ENCODE measurements at places on chromosomes 11 and 22.

GRCh38 chr22:48182846-48183805 is 1420.7 kb downstream of the TBC1D22A start:
- no peak for DNase-seq

DNA sequence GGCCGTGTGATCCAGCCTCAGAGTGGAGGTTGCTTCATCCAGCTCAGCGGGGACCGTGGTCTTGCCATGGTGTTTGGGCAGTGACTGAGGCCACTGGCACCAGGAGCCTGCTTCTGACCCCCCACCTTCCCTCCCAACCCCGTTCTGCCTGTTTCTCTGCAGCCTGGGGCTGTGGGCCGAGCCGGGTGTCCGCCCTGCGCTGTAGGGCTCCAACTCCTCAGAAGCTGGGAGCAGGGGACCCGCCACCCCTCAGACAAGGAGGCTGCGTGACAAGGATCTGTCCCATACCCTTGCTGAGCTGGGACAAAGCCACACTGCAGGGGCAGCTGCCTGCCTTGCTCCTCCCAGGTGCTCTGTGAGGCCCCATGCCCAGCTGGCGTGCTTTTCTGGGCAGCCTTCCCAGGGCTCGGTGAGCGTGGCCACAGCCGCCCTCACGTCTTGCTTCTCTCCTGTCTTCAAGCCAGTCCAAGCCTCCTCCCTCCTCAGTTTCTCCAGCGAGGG is 11.7 kb upstream of the ARFGAP3 start:
- DNase-seq = no peak

GRCh38 chr11:116687458-116688201 is 85.2 kb downstream of the BUD13 start:
- DNase-seq = no peak

DNA sequence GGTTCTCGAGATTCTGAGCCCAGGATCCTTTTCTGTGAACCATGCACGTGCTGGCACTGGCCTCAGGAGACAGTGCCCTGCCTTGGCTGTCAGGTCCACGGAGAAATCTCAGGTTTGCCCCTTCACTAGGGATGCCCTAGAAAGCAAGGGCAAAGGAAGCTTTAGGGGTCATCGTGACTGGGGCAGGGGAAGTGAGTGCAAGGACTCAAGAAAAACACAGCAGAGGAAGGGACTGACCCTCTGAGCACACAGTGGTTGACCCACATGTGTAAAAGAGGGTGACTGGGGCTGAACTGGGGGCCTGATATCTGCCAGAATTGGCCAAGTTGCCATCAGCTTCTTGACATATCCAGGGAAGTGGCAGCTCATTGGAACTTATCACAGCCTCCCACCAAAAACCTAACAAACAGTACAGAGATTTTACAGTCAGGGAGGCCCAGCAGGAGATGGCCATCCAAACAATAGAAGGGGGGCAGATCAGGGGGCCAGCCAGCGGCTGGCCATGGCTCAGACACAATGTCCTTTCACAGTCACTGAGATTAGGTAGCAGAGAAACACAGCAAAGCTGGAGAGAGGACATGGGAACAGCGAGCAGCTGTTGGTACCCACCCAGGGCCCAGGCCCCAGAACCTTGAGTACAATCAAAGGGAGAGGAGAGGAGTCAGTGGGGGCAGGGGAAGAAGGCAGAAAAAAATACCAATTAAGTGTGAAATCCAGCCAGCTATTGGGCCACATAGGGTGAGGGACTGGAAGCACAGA is 4.4 kb downstream of the TMEM121B start:
- no peak for DNase-seq

- no peak for DNase-seq
Measured at GRCh38 chr11:35359321-35360054, 59.9 kb downstream of the SLC1A2 start.

Measured in D721Med (cell line).